Body of pancreas (tissue), 4 donors: ENCODE measurements at places on chromosomes 1 and 21. TPM values are rescaled to one million over a fixed set of nuclear protein-coding genes. Genes with fewer than 3 reads are reported as not detected.

CA6 gene
- total RNA-seq = not detected

PTPRU gene
- 40.2 TPM for total RNA-seq

HPCAL4 gene
- 9.1 TPM for total RNA-seq

DNA sequence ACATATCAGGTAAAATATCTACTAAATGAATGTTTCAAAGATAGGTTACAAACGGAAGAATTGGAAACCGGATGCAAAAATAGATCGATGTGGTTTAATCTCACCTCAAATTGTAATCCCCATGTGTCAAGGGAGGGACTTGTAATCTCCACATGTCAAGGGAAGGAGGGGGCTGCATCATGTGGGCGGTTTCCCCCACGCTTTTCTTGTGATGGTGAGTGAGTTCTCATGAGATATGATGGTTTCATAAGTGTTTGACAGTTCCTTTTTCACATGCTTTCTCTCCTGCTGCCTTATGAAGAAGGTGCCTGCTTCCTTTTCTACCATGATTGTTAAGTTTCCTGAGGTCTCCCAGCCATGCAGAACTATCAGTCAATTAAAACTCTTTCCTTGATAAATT is 408.7 kb upstream of the TMPRSS15 start:
- no peaks in the 10 kb centered on the region for H3K27me3 ChIP-seq
- no peak for DNase-seq

GRCh38 chr1:231093156-231093922 is 53.3 kb upstream of the FAM89A start:
- H3K4me1 ChIP-seq = no peaks in the 10 kb centered on the region
- H3K4me3 ChIP-seq = no peak overlapping the region
- DNase-seq = no peak
- no peaks in the 10 kb centered on the region for H3K36me3 ChIP-seq
- H3K27ac ChIP-seq = no peak overlapping the region
- H3K27me3 ChIP-seq = no peaks in the 10 kb centered on the region

DNA sequence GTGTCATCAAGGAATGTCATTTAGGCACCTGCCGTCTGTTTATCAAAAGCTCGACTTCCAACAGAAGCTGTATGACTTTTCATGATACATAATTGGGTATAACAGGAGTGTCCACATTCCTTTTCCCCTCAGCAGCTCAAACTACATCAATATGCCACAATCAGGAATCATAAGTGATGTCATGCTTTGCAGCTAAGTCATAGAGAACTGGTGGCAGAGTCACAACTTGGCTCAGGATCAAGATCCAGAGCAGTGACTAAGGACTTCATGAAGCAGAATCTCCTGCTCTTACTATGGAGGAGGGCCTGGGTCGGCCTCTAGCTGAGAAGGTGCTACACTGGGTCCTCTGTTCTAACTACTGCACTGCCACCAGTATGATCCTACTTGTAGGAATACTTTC is 36.5 kb upstream of the AGBL4 start:
- no peaks in the 10 kb centered on the region for H3K27me3 ChIP-seq
- no peak overlapping the region for H3K4me3 ChIP-seq
- DNase-seq = peak; percentile 6
- no peaks in the 10 kb centered on the region for H3K4me1 ChIP-seq
- H3K36me3 ChIP-seq = no peaks in the 10 kb centered on the region

- H3K4me1 ChIP-seq = no peaks in the 10 kb centered on the region
- no peak overlapping the region for H3K27ac ChIP-seq
- H3K27me3 ChIP-seq = no peaks in the 10 kb centered on the region
- DNase-seq = no peak
- H3K36me3 ChIP-seq = no peaks in the 10 kb centered on the region
- no peak overlapping the region for H3K4me3 ChIP-seq
Observed at GRCh38 chr1:173590557-173590956, 12.3 kb downstream of the SLC9C2 start.

DNA sequence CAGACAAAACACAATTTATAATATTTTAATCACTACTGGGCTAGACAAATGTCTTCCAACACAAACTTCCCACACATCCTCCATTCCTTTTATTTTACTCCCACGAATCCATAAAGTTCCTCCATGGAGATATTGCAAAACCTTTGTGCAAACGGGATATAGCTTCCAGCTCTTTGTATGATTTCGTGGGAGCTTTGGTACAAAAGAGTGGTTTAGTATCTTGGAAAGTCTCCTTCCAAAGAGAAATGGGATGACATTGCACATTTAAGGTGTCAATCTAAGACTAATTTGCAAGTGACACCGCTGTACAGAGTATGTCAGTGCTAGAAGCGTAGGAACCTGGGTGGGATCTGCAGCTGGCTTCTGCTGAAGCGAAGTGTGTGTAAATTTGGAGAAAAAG is 455.2 kb upstream of the RUNX1 start:
- peaks cover 26% of the 10 kb centered on the region for H3K4me1 ChIP-seq
- H3K27ac ChIP-seq = no peak overlapping the region
- no peak for DNase-seq
- H3K36me3 ChIP-seq = no peaks in the 10 kb centered on the region
- H3K27me3 ChIP-seq = no peaks in the 10 kb centered on the region

- no peaks in the 10 kb centered on the region for H3K27me3 ChIP-seq
- H3K4me3 ChIP-seq = no peak overlapping the region
- no peak for DNase-seq
- no peaks in the 10 kb centered on the region for H3K36me3 ChIP-seq
- H3K27ac ChIP-seq = no peak overlapping the region
Observed at GRCh38 chr21:26443867-26444266, 129.2 kb downstream of the CYYR1 start.

DNA sequence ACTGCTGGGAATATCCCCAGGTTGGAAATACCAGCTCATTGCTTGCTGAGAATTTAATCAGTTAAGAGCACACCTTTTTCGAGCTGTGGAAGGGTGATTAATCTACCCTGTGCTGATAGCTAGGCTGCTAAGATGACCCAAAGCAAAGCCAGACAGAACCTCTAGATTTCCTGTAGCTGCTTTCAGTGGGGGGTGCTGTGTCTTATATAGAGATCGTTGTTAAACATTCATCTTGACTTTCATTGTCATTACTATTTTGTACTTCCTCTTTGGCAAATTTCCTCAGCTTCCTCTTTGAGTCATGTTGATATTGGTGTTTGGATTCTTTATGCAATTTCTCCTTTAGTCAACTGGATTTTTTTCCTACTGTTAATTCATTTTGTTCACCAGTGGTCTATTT is 155.3 kb downstream of the DISC1 start:
- no peak for DNase-seq
- no peak overlapping the region for H3K4me3 ChIP-seq
- no peaks in the 10 kb centered on the region for H3K27me3 ChIP-seq
- no peaks in the 10 kb centered on the region for H3K36me3 ChIP-seq

- no peak overlapping the region for H3K4me3 ChIP-seq
- H3K27ac ChIP-seq = no peak overlapping the region
- H3K27me3 ChIP-seq = no peaks in the 10 kb centered on the region
- no peak for DNase-seq
- H3K4me1 ChIP-seq = peaks cover 4% of the 10 kb centered on the region
- no peaks in the 10 kb centered on the region for H3K36me3 ChIP-seq
Observed at GRCh38 chr1:87501738-87502137, 173.1 kb downstream of the LMO4 start.

DNA sequence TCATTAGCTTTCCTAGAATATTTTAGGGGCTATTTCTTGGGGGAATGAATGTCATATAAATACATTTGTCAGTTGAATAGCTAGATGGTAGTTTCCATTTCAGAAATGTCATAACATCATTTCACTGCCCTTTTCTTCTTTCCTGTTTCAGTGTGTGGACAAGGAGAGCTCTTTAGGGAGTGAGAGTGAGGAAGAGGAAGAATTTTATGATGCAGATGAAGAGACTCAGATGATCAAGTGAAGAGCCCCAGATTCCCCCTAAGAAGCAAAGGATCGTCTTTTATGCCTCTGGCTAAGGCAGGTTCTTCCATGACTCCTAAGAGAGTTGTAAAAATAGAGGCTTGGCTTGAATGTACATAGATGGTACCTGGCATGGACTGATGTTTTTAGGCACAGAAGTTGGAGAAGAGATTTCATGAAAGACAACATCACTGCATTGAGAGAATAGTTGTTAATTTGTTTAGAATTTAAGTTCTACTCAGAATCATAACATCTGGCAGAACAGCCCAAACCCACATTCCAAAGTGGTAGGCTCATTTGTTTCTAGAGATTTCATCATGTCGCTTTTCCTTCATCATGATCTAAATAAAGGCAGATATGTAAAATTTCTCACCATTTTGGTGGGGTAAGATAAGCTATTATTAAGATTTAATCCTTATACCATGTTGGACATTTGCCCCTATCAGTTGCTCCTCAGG is 44.2 kb upstream of the MAB21L3 start:
- no peak for DNase-seq
- H3K4me3 ChIP-seq = no peak overlapping the region

- H3K27me3 ChIP-seq = no peaks in the 10 kb centered on the region
- no peak overlapping the region for H3K27ac ChIP-seq
- H3K4me1 ChIP-seq = peaks cover 17% of the 10 kb centered on the region
- no peak overlapping the region for H3K4me3 ChIP-seq
- no peak for DNase-seq
Observed at GRCh38 chr21:36744190-36744559, 45.3 kb downstream of the SIM2 start.

DNA sequence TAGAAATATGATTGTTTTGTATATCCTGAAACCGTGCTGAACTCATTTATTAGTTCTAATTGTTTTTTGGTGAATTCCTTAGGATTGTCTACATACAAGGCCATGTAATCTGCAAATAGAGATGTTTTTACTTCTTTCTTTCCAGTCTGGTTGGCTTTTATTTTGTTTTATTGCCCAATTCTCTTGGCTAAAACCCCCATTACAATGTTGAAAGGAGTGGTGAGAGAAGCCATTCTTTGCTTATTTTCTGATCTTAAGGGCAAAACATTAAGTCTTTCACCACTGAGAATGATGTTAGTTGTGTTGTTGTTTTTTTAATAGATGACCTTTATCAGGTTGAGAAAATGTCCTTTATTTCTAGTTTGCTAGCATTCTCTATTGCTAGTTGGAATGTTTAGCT is 157.3 kb downstream of the NTMT2 start:
- no peak overlapping the region for H3K27ac ChIP-seq
- no peak for DNase-seq
- H3K36me3 ChIP-seq = no peaks in the 10 kb centered on the region
